Naive thymus-derived CD4-positive, alpha-beta T cell (primary cell): ENCODE measurements at places on chromosomes 5 and 9.

- no peak for DNase-seq
Measured at GRCh38 chr9:26158631-26159150, 480.4 kb upstream of the TUSC1 start.

DNA sequence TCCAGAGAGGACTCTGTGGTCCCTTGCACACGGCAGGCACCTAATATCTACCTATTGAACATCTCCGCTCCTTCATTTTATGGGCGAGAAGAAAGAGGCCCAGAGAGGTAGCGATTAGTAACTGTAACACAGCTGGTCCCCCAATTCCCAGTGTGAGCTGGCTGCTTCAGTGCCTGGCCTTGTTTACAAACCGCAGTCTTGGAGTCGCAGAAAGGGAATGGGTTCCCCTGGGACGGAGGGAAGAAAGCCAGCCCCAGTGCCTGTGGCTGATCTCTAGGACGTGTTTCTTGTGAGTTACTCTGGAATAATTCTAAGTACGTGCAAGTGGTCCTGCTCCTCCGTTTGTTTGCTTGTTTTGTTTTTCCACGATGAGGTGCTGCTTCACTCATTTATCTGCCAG lies 52.0 kb downstream of the CFAP77 start:
- DNase-seq, result no peak

DNA sequence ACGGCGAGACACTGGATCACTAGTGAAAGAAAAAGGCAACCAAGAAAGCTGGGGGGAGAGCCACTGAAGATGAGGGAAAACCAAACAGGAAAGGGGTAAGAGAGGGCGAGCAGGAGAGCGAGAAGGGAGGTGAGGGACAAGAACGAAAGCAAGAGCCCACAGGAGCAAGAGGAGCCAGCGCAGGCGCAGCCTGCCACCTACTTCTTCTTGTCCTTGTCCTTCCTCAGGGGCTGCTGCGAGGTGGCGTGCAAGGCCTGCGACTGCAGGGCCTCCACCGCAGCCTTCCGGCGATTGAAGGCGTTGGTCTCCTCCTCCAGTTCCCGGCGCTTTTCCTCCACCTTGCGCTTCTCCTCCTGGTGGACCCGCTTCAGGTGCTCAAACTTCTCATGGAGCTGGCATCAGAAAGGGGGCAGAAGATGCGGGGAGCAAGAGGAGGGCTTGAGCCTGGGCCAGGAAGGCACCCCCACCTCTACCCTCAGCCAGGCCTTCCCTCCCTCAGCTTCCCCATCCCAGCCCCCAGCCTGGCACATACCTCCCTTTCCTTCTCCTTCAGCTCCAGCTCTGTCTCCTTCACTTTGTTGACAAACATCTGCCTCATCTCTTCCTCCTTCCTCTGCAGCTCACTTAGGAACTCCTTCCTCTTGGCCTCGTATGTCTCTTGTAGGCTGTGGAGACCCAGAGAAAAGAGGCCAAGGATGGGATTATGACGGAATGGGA lies 13.5 kb downstream of the CCNI2 start:
- DNase-seq, result no peak

- no peak for DNase-seq
Measured at GRCh38 chr9:127599550-127599891, 12.6 kb upstream of the STXBP1 start.

GRCh38 chr9:76817489-76817888 lies 53.3 kb downstream of the PCA3 start:
- DNase-seq, result no peak

GRCh38 chr5:151870271-151870670 lies 54.4 kb downstream of the GLRA1 start:
- DNase-seq, result no peak

- DNase-seq, result no peak
Measured at GRCh38 chr5:144267961-144268513, 97.4 kb downstream of the KCTD16 start.

DNA sequence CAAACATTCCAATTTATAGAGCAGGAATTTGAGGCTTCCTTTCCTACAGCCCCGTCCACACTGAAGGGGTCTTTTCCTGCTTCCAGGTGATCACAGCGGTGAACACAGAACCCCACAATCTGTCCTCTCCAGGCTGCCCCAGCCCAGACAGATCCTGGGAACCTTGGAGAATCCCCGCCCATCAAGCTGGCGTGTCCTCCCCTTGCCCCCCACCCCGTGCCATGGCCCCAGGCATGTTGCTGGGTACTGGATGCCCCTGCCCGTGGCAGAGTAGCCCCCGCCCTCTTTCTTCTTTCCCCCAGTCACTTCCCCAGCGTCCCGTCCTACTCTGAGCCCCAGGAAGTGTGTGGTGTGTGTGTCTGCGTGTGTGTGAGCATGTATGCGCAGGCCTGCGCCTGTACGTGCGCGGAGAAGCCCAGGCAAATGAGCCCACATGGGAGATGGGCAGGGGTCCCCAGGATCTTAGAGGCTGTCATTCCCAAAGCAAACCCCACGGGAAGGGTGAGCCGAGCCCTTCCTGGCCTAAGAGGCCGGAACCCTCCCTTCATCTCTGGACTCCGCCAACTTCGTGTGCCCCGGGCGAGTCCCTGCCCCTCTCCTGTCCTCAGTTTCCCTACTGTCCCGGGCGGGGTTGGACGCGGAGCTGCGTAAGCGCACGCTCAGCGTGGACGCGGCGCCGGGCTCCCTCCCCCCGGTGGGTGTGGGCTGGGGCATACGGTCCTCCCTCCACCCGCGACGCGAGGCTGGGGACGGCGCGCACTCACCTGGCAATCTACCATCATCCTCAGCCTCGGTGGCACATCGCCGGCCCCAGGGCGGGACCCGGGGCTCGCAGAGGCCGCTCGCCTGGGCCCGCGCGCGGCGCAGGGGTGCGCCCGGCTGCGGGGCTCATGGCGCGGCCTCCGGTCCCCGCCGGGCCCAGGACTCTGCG lies 15.2 kb downstream of the GBGT1 start:
- DNase-seq, result peak; percentile 81

- DNase-seq, result no peak
Measured at GRCh38 chr5:32170303-32171151, 3.6 kb downstream of the GOLPH3 start.

GRCh38 chr5:65861830-65862241 lies 64.5 kb upstream of the ERBIN start:
- DNase-seq, result no peak

DNA sequence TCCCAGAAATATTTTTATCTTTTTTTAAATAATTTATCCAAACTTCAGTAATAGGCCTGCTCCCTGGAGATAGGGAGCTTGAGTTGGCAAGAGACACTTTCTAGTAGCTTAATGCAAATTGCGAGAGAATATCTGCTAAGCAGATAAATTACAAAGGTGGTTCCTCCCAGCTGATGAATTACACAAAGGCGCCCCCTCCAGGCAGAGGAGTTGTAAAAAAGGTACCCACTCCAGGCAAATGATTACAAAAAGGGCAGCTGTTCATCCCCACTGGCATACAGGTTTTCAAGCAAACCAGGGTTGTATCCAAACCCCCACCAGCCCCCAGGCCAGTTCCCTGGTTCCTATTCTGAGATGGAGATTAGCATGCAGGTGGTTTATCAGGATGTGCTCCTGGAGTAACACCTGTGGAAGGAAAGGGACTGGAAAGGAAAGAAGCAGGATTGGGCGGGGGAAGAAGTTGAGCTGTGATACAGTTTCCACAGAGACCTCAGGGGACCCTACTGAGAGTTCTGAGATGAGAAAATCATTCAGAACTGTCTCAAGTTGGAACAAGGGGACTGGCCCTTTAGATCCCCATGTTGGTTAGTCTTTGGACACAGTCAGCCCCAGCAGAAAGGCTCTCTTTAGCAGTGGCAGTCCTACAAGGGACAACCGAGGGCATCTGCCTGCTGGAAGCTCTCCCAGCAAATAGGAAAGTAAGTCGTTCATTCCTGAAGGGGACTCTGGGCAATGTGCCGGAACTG lies 25.5 kb downstream of the ESM1 start:
- DNase-seq, result no peak

GRCh38 chr5:175628668-175629067 lies 29.2 kb upstream of the HRH2 start:
- no peak for DNase-seq

GRCh38 chr5:151295791-151296477 lies 7.6 kb downstream of the SLC36A3 start:
- DNase-seq, result no peak

DNA sequence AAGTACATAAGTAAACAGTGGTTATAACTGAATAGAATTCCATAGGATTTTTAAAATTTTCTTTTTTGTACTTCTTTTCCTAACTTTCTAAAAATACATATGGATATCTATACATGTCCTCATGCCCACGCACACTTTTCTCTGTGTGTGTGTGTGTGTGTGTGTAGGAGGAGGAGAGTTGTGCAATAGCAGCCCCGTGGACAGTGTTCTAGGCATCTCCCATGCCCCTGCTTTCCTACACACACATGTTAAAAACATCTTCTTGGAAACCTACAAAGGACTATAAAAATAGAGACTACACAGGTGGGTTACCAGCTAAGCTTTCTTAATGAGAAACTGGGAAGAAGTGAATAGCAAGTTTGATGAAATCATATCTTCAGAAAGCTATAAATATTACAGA lies 19.8 kb upstream of the HEXB start:
- DNase-seq, result no peak

DNA sequence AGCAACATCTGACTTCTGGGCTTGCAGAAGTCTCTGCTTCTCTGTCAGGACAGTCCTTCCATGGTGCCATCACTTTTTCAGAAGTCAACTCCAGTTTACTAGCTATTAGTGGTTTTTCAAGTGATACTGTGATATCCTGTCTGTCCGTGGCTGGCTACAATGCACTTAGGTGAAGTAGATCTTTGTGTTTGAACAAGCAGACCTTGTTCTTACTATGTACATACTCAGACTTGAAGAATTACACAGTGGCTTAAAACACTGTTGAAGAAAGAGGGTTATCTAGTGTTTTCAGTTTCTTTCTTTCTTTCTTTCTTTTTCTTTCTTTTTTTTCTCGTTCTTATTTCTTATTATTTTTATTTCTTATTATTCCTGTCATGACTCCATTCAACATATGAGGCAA lies 228.7 kb downstream of the NTRK2 start:
- no peak for DNase-seq

GRCh38 chr5:93359960-93360305 lies 221.1 kb downstream of the NR2F1-AS1 start:
- DNase-seq, result no peak

DNA sequence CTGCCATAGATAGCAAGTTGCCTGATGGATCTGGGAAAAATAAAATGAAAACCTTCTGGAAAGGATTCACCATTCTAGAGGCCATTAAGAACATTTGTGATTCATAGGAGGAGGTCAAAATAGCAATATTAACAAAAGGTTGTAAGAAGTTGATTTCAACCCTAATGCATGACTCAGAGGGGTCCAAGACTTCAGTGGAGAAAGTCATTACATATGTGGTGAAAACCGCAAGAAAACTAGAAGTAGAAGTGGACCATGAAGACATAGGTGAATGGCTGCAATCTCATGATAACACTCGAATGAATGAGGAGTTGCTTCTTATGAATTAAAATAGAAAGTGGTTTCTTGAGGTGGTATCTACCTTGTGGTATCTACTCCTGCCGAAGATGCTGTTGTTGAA lies 86.6 kb downstream of the GABRA1 start:
- no peak for DNase-seq

GRCh38 chr5:171299851-171300250 lies 9.2 kb upstream of the TLX3 start:
- DNase-seq, result no peak

- DNase-seq, result no peak
Measured at GRCh38 chr5:144036476-144036875, 134.0 kb downstream of the YIPF5 start.

DNA sequence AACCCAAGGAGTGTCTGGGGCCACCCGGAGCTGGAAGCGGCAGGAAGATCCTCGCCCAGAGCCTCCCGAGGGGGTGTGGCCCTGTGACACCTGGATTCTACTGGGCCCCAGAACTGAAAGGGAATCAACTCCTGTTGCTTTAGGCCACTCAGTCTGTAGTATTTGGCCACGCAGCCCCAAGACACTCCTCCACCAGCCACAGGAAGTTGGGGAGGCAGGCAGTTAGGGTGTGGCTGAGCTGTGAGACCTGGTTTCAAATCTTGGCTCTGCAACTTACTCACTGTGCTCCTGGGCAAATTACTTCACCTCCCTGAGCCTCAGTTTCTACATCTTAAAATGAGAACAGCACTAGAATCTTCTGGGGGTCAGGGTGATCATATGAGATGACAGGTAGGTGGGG lies 119.8 kb upstream of the PPP1R26 start:
- no peak for DNase-seq

GRCh38 chr5:21792748-21793147 lies 1060.4 kb downstream of the CDH12 start:
- DNase-seq, result no peak

DNA sequence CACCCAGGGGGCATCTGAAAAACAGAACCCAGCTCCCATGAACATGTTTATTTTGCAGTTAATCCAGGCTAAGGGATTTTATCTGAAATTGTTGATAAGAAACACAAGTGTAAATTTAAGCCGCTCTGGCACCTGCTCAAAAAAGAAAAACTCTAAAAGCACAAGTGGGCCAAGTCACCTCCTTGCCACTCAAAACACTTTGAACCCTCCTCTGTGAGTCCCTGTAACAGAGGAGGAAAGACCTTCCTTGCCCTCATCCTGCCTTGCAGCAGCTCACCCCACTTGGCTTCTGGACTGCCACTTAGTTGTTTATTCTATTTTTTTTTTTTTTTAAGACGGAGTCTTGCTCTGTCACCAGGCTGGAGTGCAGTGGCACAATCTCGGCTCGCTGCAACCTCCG lies 39.5 kb downstream of the FAM78A start:
- no peak for DNase-seq

DNA sequence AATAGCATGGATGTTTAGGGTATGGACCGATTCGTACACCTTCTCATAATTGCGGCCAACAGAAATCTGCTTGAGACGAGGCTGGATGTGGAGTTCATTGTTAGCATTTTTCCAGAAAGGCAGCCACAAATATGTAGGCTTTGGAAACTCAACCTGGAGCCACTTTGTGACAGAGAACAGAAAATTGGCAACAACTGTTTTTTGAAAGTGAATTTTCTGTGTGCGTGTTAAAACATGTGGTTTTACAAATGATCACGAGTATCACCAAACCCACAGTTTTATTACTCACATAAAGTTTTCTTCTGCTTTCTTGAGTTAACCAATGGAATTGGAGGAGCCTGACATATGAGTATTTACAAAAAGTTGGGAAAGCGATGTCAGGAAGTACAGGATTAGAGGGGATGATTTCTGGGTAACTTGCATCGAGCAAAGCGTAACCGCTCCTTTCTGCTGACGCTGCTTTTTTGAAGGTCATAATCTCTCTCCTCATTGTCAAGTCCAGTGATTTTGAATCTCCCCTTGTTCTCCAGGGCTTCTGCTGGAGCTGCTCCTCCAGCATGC lies 138.5 kb upstream of the TAF11L2 start:
- DNase-seq, result no peak

DNA sequence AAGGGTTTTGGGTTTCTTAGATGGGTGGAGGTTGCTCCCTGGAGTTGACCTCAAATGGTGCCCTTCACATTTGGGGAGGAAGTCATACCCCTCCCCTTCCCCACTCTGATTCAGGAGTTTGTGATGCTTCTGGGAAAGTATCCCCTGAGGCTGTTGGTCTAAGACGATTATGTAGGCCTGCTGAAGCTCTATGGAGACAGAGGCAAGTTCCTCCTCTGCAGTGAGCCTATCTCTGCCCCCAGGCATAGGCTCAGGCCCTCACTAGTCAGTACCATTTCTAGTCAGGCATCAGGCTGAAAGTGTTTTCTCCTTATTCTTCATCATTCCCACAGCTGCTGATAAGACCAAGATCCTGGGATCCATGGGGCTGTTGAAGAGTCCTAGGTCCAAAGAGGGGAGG lies 271.6 kb upstream of the NUDT12 start:
- DNase-seq, result no peak

GRCh38 chr5:32984851-32985610 lies 273.9 kb downstream of the NPR3 start:
- no peak for DNase-seq

GRCh38 chr9:105425816-105426433 lies 21.9 kb upstream of the FSD1L start:
- DNase-seq, result no peak
